Right lung (tissue), 10 donors: ENCODE measurements at places on chromosomes 13 and 19.

- no peak for DNase-seq
These were observed 390.5 kb upstream of the PCDH9 start for GRCh38 chr13:67620665-67621064.

DNA sequence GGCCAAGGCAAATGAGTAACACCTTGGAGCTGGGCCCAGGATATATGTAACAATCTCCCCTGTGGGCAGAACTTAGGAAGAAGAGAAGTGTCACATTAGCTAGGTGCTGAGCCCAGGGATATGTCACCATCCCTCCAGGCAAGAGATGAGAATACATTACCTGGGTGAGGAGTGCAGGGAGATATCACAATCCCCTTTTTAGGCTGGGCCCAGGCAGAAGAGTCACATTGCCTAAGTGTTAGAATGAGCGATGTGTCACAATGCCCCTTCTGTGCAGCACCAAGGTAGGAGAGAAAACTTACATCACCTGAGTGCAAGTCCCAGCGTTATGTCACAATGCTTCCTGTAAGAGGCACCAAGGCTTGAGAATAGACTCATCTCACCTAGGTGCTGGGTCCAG is 60.3 kb downstream of the ZNF726 start:
- DNase-seq: no peak

GRCh38 chr13:76879883-76880270 is 6.3 kb downstream of the KCTD12 start:
- no peak for DNase-seq

DNA sequence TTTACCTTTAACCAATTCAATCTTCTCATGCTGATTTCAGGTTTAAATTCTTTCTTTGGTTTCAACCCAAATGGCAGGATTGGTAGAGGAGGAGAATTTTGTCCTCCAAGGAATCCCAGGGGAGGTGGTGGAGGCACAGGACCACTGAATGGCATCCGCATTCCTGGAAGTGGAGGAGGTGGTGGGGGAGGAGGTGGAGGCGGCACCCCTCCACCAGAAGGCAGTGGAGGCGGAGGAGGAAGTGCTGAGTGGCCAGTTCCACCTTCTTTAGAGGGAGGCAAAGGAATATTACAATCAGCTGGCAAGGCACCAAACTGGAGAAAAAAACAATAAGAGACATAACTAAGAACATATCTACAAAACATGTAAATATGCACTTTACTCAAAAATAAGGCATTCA is 192.9 kb downstream of the DIAPH3 start:
- DNase-seq: no peak

- DNase-seq: no peak
These were observed 218.7 kb downstream of the DNAJC15 start for GRCh38 chr13:43242040-43242439.

DNA sequence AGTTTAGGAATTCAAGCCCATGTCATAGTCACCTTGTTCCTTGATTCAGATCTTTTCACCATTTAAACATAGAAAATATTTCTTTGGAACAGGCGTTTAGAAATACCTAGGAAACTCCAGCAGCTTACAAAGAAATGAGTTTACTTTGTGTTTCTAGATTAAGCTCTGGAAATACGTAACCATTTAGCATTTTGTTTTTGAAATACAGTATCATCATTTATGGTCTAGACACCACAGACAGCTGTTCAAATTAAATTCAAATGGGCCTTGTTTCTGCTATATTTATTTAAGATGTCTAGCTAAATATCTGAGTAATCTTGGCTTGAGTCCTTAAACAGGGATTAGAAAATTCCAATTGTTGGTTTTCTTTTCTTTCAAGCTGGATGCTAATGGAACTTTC is 228.5 kb downstream of the NDFIP2 start:
- DNase-seq: no peak

DNA sequence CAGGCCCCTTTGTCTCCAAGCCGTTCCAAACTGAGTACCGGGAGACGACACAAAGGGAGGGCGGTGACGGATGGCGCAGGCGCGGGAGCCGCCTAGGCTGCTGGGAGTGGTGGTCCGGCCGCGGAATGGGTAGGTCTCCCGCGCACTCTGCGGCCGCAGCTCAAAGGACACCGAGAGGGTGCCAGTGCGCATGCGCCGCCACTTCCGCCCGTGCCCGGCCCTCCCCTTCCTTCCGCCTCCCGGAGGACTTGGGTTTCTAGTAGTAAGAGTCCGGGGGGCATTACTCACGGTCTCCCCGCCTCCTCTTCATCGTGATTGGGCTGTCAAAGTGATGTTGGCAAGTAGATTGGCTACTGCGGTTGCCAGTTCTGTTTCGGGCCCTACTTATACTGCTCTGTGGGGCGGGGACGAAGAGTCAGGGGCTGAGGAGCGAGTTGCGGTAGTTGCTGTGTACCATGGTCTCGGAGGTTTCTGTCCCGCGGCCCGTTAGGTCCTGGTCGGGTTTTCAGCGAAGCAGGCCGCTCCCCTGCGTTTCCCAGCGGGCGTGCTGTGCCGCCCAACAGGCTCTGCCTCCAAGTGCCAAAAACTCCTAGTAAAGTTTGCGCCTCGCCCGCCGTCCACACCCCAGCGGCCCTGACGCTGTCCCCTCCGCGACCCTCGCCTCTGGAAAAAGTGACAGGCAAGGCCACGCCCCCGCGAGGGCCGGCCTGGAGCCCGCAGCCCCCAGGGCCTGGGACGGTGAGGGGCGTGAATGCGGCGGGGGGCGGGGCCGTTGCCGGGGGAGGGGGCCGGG is 455 bp upstream of the ING1 start:
- peak; percentile 99 for DNase-seq

DNA sequence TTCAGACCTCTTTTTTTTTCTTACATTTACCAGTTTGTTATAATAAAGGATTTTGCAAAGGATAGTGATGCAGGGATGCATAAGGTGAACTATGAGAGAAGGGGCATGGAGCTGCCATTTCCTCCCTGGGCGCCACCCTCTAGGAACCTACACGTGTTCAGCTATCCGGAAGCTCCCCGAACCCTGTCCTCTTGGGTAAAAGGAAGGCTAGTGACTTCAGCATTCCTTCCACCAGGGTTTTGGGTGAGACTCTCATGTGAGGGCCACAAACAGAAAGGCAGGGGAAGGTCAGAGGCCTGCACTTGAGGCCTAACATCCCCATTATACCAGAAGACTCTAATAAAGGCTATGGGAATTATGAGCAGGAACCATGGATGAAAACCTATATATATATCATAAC is 57.3 kb downstream of the IFT88 start:
- no peak for DNase-seq

GRCh38 chr19:1018393-1018792 is 2.5 kb downstream of the TMEM259 start:
- DNase-seq: no peak

GRCh38 chr13:34816908-34817665 is 125.0 kb upstream of the NBEA start:
- no peak for DNase-seq

DNA sequence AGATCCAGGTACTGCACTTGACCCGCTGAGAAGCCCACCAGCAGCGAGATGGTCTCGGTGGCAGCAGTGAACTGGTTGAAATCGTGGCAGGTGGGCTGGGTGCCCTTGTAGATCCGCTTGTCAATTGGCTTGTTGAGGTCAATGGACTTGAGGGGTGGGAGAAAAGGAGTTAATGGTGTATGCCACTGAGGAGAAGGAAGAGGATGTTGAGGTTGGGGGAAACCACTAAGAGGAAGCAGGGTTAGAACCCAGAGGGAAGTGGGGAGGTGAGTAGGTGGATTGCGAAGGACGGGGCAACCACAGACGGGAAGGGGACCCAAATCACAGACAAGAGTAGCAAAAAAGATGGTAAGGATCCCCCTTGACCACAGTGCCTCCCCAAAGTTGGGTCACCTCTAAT is 1.7 kb downstream of the DMWD start:
- DNase-seq: no peak

GRCh38 chr13:112333756-112334543 is 42.2 kb upstream of the SPACA7 start:
- no peak for DNase-seq

DNA sequence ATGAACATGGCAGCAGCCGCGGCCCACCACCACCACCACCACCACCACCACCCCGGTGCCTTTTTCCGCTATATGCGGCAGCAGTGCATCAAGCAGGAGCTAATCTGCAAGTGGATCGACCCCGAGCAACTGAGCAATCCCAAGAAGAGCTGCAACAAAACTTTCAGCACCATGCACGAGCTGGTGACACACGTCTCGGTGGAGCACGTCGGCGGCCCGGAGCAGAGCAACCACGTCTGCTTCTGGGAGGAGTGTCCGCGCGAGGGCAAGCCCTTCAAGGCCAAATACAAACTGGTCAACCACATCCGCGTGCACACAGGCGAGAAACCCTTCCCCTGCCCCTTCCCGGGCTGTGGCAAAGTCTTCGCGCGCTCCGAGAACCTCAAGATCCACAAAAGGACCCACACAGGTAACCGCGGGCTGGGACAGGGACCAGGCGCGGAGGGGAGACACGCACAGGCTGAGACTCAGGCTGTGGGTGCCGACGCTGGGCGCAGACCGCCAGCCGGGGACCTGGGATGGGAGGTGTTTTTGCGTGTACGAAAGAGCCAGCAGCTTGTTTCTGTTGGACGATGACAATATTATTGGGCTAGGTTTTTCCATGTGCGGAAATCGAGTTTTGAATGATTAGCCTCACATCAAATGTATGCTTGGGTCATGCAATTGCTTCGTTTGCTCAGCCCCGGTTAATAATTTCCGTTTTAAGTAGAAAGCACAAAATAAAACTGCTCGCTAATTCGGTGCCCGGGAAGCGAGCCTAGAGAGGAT is 1.3 kb downstream of the ZIC2 start:
- no peak for DNase-seq

- no peak for DNase-seq
These were observed 1.9 kb downstream of the NHLRC3 start for GRCh38 chr13:39040206-39040605.

- DNase-seq: no peak
These were observed 1.9 kb upstream of the YJEFN3 start for GRCh38 chr19:19526581-19527370.

GRCh38 chr19:15297416-15298224 is 34.7 kb downstream of the BRD4 start:
- DNase-seq: no peak

DNA sequence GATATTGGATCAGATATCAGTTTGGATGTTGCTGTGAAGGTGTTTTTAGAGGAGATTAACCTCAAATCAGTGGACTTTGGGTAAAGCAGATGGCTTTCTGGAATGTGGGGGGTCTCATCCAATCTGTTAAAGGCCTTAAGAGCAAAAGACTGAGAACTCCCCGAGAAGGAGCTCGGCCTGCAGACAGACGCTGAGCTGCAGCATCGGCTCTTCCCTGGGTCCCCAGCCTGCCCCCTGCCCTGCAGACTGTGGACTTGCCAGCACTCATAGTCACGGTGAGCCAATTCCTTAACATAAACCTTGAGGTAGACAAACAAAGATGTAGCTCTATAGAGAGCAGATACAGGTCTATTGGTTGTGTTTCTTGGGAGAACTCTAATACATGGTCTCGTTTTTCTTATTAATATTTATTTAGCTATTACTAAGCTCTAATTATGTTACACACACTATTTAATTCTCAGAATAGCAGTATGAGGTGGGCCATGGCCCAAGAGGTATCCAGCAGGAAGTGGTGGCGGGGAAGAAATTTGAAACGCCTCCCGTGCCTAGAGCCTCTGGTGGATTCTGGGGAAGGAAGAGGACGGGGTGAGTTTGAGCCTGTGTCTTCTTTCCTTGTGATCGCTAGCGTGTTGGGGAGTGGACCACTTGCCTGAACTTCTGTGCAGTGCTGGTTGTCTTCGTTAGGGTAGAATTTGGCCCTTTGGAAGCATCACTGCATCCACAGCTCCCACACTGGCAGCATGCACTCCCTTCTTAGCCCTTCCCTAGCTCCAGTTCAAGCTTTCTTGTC is 305.3 kb downstream of the TEX29 start:
- DNase-seq: no peak

- DNase-seq: no peak
These were observed 107.4 kb upstream of the SLC7A1 start for GRCh38 chr13:29702912-29703351.

DNA sequence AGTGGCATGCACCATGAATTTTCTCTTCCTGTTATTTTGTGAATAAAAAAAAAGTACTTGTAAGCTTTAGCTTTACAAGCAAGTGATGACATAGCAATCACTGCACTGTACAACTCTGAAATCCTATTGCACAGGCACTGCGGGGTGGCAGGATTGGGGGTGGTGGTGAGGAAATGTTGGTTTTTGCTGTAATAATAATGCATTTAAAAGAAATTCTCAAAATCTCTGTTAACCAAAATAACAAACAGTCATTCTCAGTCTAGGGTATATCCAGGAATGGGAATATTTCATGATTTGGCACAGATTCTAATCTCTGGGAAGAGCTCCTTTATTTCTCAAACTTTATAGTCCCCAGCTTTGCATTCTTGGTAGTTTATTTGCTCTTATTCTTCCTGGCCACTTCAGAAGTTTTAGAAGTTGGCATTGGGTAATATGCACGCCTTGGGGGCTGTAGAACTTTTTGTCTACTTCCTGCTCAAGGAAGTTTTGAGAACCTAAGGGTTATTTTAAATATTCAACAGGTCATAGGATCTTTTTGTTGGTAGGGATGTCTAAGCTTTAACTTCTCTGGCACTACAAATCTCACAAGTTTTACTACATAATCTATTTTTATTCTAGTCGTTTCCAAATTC is 353.0 kb upstream of the KLF12 start:
- no peak for DNase-seq

GRCh38 chr13:96238861-96239260 is 149.0 kb downstream of the HS6ST3 start:
- DNase-seq: no peak

- DNase-seq: no peak
These were observed 18.3 kb upstream of the ENOX1 start for GRCh38 chr13:43805071-43805468.

GRCh38 chr13:100088644-100089464 is at the start of gene PCCA:
TSS of gene PCCA (plus strand) at chr13:100089093. CDS start at chr13:100089121, 28 bp downstream.
- peak; percentile 95 for DNase-seq

GRCh38 chr13:46383383-46383782 is 3.7 kb downstream of the RUBCNL start:
- DNase-seq: no peak

DNA sequence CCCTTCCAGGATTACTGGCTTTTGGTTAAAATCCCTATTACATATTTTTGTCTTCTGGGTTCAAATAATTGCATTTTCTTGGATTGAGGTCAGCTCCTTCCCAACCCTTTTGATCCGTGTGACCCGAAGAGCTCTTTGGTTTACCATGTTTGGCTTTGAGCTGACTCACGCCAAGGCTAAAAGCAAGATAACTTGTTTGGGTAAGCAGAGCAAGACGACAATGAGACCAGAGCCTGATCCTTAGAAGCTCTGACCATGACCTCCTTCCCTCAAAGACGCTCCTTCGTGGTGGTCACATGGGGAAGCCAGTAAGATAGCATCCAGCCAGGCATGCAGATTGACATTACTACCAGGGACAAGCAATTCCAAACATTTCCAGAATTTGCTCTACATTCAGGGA is 153.8 kb downstream of the DCT start:
- DNase-seq: no peak

DNA sequence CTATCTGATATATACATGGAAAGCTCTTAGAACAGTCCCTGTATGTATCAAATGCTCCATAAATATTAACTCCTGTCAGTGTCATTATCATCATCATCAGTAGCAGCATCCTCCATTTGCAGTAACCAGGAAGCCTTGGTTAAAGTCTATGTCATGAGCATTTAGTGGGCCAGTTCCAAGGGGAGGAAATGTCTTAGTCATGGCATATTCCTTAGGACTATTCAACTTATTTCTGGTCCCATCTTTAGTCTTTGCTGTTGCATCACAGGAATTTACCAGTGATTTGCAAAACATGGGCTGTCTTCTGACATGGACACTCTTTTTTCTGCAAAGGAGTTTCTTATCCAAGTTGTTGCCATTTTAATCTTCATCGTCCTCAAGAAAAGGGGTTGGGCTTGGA is 98.4 kb downstream of the WDFY2 start:
- no peak for DNase-seq

- DNase-seq: no peak
These were observed 253.8 kb downstream of the SLITRK5 start for GRCh38 chr13:87925006-87925405.
